ENCODE measurements at places on chromosomes 2 and 18.

DNA sequence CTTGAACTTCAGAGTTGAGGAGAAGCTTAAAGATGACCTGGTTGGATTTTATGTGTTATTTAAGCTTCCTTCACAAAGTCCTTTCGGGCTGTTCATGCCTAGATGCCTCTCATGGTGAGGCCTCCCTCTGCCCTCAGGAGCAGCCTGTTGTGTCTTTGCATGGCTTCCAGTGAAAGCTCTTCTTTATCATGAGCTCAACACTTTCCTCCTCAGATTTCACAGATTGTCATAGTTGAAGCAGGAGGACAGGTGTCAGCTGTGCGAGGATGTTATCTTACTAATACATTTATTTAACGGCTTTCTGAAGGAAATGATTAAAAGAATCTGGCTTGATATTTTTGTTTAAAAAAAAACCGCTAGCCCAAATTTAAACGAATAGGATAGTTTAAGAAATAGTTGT, 48.8 kb upstream of the ITSN2 start:
- DNase-seq, result no peak

GRCh38 chr18:12460874-12461273, 53.1 kb downstream of the PRELID3A start:
- DNase-seq, result no peak

DNA sequence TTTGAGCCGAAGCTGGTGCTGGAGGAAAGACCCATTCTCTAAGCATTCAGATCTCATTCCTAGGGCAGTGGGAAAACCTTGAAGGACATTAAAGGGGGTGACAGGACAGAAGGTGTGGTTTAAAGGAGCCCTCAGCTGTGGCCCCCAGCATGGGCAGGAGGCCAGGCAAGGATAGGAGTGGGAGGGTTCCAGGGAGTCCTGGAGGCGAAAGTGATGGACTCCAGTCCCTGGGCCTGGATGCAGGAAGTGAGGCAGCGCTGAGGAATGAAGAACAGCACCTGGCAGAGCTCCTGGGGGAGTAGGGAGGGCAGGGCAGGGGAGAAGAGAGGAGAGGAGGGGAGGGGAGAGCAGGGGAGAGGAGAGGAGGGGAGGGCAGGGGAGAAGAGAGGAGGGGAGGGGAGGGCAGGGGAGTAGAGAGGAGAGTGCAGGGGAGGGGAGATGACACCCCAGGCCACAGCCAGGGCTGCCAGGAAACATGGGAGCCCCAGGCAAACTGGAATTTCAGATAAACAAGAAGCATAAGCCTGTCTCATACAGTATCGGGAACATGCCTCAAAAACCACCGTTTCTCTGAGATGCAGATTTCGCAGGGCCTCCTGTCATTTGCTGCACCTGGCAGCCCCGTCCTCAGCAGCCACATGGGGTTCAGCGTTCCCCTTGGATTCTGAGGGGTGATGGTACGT, 5.7 kb downstream of the RAMP1 start:
- DNase-seq, result no peak

GRCh38 chr2:88561646-88562388, 65.4 kb downstream of the EIF2AK3 start:
- DNase-seq, result no peak

DNA sequence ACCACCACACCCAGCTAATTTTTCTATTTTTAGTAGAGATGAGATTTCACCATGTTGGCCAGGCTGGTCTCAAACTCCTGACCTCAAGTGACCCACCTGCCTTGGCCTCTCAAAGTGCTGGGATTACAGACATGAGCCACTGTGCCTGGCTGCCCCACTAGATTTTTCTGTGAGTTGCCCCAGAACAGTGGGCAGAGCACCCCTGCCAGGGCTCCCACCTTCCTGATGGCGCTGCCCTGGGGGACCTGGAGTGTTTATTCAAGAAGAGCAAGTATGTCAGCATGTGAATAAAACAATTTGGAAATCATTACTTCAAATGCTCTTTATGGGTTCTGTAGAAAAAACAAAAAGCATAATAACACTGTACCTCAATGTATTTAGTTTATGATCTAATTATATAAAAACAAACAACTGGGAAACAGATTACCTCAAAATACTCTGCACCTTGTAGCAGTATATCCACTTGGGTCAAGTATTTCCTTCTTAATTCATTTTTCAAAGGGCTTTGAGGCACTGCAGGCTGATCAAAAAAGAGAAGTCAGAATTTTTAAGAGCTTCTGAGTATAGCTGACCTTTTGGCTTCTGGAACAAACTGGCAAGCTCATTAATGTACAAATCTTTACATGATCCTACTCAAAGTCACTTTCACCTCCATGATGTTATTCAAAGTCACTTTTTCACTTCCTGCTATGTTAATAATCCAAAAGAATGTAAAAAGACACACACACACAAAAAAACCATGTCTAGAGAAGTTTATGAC, 8.9 kb downstream of the HJURP start:
- DNase-seq, result no peak

GRCh38 chr18:58894930-58895329, 30.3 kb downstream of the ZNF532 start:
- no peak for DNase-seq

GRCh38 chr2:224982910-224983711, 59.2 kb downstream of the DOCK10 start:
- no peak for DNase-seq

- DNase-seq, result no peak
Observed at GRCh38 chr2:128411431-128411830, 92.8 kb upstream of the HS6ST1 start.

GRCh38 chr18:44850001-44850400, 169.3 kb downstream of the SETBP1 start:
- DNase-seq, result no peak

- no peak for DNase-seq
Observed at GRCh38 chr2:70777450-70777849, 9.4 kb upstream of the ADD2 start.

- no peak for DNase-seq
Observed at GRCh38 chr2:200308546-200309295, 2.2 kb downstream of the SPATS2L start.

- no peak for DNase-seq
Observed at GRCh38 chr18:8359481-8359880, 249.8 kb upstream of the RAB12 start.

DNA sequence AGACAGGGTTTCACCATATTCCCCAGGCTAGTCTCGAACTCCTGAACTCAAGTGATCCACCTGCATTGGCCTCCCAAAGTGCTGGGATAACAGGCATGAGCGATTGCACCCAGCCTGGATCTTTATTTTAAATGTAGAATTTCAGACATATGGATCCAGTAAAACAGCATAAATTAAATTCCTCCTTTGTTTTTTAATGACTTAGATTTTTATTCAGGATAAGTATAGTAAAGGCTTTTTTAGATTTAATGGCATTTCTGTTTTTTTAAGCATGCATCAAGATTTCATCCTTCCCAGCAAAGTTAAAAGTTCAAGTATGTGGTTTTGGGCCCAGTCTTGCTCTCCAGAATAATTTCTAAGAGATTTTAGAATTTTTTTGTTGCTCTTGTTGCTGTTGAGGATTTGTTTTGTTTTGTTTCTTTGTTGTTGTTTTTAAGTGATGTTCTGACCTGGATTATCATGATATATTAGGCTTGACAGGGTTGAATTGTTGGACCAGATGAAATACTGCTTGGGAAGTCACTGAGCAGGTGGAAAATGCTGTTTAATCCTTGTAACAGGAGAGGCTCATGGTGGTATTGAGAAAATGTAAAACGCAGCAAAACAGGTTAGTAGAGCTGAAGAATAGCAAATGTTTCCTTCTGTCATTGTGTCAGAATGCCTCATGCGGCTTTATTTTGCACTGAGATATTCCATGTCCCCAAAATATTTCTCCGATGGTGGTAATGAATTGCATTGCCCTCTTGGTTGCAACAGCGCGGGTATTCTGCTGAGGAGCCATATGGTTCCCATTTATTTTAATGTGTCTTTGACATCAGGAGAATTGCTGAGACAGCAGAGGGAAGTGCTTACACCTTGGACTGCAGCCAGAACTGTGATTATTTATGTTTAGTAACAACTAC, 147.9 kb downstream of the GALNT3 start:
- no peak for DNase-seq

GRCh38 chr2:35852-36251, 10.5 kb downstream of the FAM110C start:
- DNase-seq, result no peak

- no peak for DNase-seq
Observed at GRCh38 chr2:144943986-144944385, 424.1 kb upstream of the ZEB2 start.

DNA sequence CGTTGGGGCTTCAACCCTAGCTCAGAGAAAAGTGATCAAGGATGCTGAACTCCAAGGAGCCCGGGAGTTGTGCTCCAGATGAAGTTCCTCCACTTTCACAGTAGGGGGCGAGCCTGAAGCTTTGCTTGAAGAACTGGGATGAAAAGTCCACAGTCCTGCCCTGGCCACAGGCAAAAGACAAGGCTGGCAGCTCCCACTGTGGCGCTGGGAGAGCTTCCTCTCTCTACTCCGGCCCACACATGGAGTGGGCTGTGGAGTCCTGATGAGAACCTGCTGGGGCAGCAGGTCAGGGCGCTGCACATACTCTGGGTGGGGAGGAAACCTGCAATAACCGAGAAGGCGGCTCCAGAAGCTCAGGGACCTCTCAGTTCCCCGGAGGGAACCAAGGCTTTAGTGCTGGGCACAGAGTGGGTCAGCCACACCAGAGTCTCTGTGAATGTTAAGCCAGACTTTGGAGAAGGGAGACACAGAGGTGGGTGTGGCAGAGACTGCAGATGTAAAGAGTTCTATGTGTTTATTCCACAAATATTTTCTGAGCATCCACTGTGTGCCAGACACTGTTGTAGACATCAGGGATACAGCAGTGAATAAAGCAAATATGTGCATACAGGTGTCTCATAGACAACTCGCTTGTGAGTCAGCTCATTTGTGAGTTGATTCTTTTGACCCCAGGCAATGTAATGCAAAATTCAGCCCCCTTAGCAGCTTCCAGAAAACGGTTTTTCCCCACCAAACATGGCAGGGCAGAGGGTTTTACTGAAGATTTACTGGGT, 48.0 kb upstream of the MRPL33 start:
- no peak for DNase-seq

DNA sequence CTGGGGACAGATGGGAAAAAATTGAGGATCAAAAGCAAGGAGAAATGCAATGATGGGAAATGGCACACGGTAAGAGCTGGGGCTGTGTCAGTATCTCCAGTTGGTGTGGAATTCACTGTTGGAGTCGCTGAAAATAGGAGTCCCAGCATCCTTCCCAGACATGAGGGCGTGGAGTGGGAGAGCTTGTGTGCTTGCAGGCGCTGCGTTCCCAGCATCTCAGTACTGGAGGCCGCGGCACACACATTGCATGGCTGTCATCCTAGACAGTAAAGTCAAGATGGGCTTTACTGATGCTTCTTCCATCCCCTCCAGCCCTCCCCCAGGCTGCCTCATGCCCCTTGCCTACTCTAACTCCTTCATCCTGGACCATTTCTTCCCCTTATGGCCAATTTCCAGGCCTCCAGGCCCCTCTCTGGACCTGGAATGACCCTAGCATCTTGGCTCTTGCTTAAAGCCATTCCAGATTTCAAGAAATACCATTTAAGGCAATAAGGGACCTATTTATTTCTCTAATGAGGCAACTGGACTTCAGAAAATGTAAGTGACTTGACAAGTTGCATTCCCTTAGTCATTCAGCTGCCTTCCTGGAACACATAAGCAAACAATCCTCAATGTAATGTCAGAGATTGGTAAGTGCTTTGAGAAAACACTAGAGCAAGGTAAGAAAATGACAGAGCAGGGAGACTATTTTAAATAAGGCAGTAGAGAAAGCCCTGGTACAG, 70.5 kb upstream of the TTC39C start:
- no peak for DNase-seq

DNA sequence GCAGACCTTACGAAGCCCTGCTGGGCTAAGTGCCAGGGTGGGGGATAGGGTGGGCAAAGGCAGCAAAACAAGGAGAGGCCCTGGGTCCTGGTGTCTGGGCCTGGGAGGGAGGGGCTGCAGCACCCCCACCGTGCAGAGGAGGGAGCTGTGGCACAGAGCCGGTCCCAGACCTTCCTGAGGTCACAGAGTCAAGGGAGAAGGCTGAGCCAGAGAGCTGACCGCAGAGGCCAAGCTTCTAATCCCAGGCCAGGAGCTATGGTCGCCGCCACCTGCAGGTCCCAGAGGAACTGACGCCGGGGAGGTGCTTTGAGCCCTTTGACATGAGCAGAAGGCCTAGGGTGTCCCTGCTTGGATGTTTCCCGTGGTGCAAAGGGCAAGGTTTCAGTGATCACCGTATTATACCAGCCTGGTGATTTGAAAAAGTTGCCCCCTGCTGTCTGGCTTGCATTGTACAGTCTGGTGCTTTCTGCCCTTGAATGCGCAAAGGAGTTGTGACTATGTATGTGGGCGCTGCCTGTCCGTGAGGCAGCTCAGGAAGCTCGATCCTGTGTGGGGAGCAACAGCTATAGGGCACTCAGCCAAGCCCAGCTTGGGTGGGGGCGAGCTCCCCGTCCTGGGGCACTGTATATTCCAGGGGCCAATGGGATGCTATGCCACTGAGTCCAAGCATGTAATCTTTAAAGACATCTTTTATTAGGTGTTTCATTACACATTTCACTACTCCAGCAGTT, 44.3 kb downstream of the EDAR start:
- DNase-seq, result no peak

- no peak for DNase-seq
Observed at GRCh38 chr2:240919786-240920782, 13.9 kb downstream of the CROCC2 start.

DNA sequence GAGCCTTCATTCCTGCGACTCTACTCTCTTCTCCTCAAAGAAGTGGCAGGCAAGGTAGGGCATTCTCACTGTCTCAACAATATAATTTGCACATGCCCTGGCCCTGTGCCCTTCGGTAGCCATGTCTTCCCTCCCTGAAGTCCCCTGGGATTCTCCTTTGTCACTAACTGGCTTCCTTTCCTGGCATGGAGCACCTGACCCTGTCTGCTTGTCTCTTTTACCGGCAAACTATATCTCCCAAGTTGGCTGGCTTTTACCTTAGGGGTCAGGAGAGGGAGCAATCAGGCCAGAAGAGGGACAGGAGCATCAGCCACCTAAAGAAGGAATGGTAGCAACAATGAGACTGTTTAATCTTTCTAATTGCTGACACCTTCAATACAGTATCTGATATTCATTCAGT, 51.9 kb upstream of the RMDN2 start:
- no peak for DNase-seq

- no peak for DNase-seq
Observed at GRCh38 chr2:187310701-187311100, 137.4 kb downstream of the CALCRL start.

GRCh38 chr2:61151436-61151835, 10.6 kb upstream of the C2orf74 start:
- no peak for DNase-seq

GRCh38 chr2:60154142-60154541, 399.3 kb downstream of the BCL11A start:
- no peak for DNase-seq

Measured in stimulated activated CD4-positive, alpha-beta T cell treated with anti-CD3 and anti-CD28 coated beads, TNF-alpha, amount 100 ng/mL, for 1 hour (primary cell).